ENCODE measurements at places on chromosomes 11 and 22.

DNA sequence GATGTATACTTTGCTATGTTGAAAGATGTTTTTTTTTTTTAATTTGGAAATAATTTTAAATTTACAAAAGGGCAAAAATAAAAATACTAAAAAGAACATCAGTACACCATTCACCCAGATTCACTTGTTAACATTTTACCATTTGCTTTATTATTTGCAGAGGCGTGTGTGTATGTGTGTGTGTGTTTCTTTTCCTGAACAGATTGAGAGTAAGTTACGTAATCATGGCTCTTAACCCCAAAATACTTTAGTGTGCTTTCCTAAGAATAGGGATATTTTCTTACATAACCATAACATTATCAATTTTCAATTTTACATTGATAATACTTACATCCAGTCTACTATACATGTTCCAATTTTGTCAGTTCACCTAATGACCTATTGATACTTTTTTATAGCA is 91.5 kb upstream of the HORMAD2 start:
- DNase-seq = no peak

DNA sequence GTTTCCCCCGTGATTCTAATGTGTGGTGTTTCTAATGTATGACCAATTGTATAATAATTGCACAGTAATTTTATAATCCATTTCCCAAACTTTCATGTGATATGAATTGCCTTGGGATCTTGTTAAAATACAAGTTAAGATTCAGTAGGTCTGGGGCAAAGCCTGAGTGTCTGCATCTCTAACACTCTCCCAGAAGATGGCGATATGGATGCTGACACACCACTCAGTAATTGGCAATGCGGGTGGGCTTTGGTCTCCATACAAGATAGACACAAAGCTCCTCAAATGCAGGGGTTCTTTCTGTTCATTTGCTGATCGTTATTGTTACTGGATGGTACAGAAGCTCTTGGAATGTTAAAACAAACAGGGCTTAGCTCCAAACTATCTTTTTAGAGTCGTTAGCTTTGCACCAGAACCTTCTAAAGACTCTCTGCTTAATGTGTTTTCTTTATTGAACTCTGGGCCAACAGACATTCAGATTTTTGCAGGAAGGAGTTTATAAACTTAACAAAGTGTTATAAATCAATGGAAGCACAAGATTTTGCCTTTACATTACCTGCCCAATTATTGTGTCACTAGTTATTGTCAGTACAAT is 45.4 kb upstream of the ANO3 start:
- no peak for DNase-seq

- DNase-seq = no peak
Measured at GRCh38 chr11:35523861-35524260, 1.6 kb downstream of the PAMR1 start.

DNA sequence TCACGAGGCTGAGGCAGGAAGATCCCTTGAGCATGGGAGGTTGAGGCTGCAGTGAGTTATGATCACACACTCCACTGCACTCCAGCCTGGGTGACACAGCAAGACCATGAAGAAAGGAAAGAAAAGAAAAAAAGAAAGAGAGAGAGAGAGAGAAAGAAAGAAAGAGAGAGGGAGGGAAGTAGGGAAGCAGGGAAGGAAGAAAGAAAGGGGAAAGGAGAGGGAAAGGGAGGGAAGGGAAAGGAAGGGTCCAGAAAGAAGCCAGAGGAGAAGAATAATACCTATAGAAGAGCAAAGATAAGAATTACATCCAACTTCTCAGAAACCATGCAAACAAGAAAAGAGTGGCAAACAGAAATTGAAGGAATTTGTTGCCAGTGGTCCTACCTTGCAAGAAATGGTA is 17.2 kb upstream of the ZFTA start:
- DNase-seq = no peak

DNA sequence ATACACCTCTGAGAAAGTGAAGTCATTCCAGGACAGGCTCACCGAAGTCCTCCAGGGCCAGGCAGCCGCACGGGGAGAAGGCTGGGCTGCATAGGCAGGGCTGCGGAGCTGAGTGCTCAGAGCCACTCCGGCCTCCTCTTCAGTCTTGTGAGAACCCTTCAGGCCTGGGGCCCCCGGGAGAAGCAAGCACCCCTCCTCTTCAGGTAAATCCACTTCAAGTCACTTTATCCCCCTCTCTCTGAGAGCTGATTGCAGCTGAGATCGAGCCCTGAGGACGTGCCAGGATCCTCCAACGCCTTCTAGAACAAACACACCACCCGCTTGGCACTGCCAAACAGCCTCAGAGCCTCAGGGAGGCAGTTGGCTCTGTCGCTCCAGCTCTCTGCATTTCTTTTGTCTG is 1526.3 kb downstream of the BRD1 start:
- no peak for DNase-seq

- DNase-seq = no peak
Measured at GRCh38 chr11:131662317-131662972, 292.0 kb downstream of the NTM start.

- DNase-seq = no peak
Measured at GRCh38 chr11:43072096-43072495, 239.7 kb upstream of the API5 start.

GRCh38 chr22:44024288-44024921 is at the start of gene PARVB:
PARVB (plus strand) TSS chr22:44024302; CDS start chr22:44024340, 38 bp downstream.
- peak; percentile 24 for DNase-seq

- DNase-seq = no peak
Measured at GRCh38 chr11:9203691-9204311, 61.3 kb downstream of the DENND5A start.

- no peak for DNase-seq
Measured at GRCh38 chr11:35541621-35542375, 16.4 kb upstream of the PAMR1 start.

- no peak for DNase-seq
Measured at GRCh38 chr22:43126501-43127165, 16.1 kb downstream of the BIK start.

GRCh38 chr11:134577751-134578395 is 165.8 kb upstream of the B3GAT1 start:
- DNase-seq = no peak

- no peak for DNase-seq
Measured at GRCh38 chr11:65870307-65870658, 2.3 kb downstream of the EFEMP2 start.

DNA sequence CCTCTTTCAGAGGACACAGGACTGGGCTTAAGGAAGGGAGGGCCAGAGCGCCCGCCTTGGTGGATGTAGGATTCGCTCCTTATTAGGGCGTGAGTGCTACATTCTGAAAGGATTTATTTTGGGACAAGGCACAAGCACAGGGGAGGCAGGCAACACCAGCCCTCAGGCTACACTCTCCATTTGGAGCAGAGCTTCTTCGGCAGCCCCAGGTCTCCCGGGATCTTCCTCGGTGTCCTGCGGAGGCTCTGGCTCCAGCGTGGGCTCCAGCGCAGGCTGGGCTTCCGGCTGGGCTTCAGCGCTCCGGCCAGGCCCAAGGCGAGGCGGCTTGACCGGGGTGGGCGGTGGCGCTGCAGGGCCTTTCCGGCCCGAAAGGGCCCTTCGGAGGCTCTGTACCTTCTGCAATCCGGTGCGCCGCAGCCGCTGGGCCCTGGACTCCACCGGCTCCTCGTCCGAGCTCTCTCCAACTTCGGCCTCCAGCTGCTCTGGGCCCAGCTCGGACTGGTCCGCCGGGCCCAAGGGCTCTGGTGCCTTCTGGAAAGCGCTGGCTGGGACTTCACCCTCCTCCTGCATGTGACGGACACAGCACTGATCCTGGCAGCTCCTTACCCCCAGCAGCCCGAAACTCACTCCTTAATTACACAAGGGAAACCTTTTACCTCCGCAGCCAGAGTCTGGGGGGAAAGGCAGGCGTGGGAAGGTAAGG is 1.1 kb downstream of the CAVIN3 start:
- DNase-seq = no peak

- DNase-seq = peak; percentile 93
Measured at GRCh38 chr11:798093-798713, at the start of gene SLC25A22. SLC25A22 (minus strand) TSS chr11:798281; CDS start chr11:795006, 3,275 bp downstream.

DNA sequence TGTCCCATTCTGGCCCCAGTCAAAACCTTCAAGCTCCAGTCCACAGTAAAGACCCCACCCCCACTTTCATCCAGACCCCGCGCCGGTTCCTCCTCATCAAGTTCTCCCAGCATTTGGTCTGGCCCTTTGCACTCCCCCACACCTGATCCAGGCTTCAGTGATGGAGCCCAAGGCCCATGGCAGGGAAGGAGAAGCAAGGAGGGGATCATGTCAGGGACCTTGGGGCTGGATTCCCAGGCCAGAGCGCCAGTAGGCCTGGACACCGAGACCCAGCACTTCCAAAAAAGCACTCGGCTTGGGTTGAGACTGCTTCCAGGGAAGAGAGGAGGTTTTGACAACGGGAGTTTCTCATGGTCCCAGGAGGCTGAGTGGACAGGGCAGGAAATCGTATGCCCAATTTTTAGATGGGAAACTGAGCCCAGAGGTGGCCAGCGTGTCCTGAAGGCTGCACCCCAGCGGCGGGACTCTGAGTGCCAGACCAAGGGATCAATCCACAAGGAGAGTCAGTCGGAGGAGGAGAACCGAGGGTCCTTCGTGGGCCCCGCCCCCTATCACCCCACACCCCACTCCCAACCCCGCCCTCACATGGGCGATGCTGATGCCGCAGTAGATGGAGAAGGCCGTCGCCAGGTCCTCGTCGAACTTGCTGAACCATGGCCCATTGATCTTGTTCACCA is 90.5 kb downstream of the PDE2A start:
- DNase-seq = no peak

- DNase-seq = no peak
Measured at GRCh38 chr11:61618978-61619377, 38.1 kb upstream of the SYT7 start.

GRCh38 chr11:18853086-18853720 is 61.6 kb upstream of the PTPN5 start:
- no peak for DNase-seq

- DNase-seq = peak; percentile 41
Measured at GRCh38 chr11:66371627-66372415, at the start of gene SLC29A2. SLC29A2 (minus strand) TSS chr11:66371760; CDS start chr11:66371591, 169 bp downstream.

- no peak for DNase-seq
Measured at GRCh38 chr22:47193606-47194329, 431.3 kb downstream of the TBC1D22A start.

DNA sequence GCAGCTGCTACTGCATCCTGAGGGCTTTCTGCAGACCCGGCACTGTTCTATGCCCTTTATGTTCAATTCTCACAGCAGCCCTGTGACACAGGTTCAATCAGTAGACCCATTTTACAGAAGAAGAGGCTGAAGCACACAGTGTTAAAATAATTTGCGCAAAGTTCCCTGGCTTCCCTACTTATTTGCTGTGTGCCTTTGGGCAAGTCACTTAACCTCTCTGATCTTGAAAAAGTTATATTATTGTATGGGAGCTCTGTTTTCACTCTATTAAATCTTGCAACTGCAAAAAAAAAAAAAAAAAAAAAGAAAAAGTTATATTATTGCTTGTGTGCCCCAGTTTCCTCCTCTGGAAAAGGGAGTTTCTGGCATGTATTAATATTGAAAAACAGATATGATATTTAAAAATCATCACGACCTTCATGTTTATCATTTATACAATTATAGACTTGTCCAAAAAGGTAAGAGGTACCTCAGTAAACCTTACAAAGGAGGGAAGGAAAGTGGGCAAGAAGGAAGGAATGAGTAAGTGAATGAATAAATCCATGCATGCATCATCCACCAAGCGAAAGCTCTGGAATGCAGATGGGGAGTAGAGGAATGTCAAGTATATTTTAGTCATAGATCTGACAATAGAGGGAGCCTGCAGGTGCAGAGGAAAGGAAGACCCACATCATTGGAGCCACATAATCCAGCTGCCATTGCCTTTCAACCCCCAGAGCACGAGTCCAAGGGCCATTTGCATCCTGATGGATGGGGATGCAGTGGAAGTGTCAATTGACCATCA is 21.2 kb upstream of the ISX start:
- DNase-seq = no peak

GRCh38 chr22:30144391-30144790 is 64.1 kb downstream of the HORMAD2 start:
- no peak for DNase-seq

DNA sequence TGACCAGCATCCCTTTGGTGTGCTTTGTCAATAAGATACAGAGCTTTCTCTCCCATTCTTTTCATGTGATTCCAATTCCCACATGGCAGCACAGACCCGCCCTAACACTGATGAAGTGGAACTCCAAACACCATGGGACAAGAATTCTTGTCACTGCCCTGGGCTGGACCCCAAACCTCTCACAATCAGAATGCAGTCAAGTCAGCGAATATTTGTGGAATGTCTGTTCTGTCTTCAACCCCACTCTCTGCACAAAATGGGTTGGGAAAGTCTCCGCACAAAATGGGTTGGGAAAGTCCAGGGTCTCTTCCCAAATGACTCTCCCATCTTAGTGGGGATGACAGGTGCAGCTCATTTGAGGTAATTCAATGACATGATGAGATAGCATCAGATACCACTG is 138.9 kb upstream of the TEAD1 start:
- no peak for DNase-seq

- DNase-seq = no peak
Measured at GRCh38 chr11:94545264-94546161, 1.8 kb downstream of the FUT4 start.

DNA sequence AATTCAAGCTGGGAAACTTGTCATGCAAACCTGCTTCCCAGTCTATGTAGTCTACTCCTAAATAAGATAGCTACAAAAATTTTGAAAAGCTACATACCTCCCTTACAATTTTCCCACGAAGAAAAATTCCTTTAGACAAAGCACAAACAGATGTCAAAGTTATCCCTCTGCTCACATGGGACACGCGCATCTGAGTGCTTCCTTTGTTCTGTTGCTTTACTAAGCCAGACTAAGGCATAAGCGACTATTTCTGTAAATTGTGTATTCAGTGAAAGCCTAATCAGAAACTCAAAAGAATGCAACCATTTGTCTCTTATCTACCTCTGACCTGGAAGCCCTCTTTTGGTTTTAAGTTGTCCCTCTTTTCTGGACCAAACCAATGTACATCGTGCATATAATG is 583.7 kb upstream of the B3GAT1 start:
- DNase-seq = no peak

- DNase-seq = no peak
Measured at GRCh38 chr11:124943254-124943616, 7.4 kb upstream of the HEPACAM start.

- no peak for DNase-seq
Measured at GRCh38 chr22:43274595-43275240, 68.5 kb downstream of the SCUBE1 start.

GRCh38 chr11:15772981-15773380 is 583.4 kb downstream of the SOX6 start:
- DNase-seq = no peak

GRCh38 chr11:131378931-131379330 is 8.5 kb downstream of the NTM start:
- DNase-seq = peak; percentile 52

Measured in germinal center (tissue), 1 donor.